ENCODE measurements at places on chromosomes 5 and 9.

DNA sequence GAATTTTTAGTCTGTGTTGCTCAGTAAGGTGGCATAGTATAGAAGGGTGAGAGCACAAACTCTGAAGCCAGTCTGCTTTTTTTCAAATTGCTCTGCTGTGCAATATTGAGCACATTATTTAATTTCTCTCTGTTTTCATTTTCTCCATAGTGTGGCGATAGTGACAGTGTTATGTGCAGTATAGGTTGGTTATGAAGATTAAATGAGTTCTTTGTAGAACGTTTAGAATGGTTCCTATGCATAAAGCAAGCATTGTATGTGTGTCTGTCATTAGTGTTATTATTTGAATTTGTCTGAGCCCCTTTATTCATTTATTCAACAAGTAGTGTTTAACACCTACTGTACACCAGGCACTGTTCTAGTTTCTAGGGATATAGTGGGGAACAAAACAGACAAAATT, 9.2 kb downstream of the PRR16 start:
- DNase-seq: no peak

GRCh38 chr5:115624994-115625393, 842 bp downstream of the TMED7 start:
- DNase-seq: no peak

DNA sequence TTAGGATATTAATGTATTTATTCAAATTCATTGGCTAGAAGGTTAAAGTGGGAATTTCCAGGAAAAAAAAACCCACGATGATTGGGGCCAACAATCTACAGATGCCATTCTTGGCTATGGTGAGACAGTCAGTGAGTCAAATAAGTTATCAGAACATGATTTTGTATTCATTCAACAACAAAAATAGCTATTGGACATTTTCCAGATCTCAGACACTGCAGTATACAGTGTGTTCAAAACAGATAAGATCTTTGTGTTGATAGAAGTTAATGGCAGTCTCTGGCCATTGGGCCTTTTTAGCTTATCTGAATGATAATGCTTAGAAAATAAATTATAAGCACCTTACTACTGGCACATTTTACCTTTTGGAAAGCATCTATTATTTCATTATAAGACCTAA, 547.7 kb downstream of the MAT2B start:
- DNase-seq: no peak

GRCh38 chr5:32315221-32316014, 2.7 kb upstream of the MTMR12 start:
- DNase-seq: no peak
